Neuronal stem cell (in vitro differentiated cells): ENCODE measurements at places on chromosomes 6 and 20.
A peak's percentile ranks its signal among the peaks of the same experiment; 100 is the strongest.

DNA sequence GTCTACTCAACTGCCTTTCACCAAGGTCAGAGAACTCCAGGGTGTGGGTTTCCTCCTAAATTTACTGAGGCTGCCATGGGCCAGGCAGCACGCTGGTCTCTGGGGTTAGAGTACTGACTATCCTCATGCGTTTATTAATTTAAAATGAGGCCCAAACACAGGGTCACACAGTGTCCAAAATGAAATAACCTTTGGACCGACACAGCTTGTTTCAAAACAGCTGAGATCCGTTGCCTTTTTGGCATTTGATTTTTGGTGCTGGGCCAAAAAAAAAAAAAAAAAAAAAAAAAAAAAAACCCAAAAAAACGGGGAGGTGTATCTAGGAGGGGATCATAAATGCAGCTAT is 14.6 kb upstream of the TOX2 start:
- no peak for DNase-seq

DNA sequence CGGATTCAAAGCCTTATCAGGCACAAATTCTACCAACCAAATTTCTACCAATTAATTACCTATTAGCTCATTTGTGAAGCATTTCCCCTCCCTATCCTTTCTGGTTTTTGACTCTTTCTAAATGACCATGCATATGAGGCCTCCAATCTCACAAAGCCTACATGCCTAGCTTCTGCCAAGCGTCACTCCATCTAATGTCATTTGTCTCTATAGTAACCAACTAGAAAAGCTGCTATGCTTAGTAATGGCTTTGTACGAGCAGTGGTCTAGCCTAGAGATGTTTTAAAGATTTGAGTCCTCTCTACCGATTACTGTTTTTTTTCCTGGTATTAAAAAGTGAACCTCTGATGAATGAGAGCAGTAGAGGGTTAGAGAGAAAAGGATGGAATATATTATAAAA is 4.8 kb upstream of the ASF1A start:
- DNase-seq: no peak

DNA sequence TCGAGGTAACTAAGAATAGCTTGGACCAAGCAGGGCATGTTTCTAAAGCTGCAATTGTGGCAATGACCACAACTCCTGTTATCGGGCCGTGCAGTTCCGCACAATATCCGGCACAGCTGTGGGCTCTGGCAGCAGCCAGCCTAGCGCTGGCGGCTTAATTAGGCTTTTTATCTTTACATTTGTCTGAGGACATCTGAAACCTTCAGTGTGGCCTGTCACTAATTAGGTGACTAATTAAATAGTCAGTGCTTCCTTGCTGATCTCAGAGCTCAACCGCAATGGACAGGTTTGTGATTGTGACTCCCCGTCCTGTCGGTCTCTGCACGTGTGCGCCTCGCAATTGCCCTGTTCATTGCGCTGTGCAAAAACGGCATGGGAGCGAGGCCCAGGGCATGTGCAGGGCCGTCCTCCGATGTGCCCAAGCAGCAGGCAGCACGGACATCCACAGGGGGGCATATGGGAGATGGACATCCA is 134.8 kb upstream of the INSM1 start:
- DNase-seq: no peak

DNA sequence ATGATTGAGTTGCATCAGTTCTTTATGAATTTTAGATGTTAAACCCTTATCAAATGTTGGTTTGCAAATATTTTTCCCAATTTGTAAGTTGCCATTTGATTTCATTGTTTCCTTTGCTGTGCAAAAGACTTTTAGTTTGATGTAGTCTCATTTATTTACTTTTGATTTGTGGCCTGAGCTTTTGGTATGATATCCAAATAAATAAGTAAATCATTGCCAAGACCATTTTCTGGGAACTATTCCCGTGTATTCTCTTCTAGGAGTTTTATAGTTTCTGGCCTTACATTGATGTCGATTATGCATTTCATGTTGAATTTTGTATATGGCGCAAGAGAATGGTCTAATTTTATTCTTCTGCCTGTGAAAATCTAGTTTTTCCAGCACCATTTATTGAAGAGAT is 13.4 kb downstream of the AIG1 start:
- no peak for DNase-seq

DNA sequence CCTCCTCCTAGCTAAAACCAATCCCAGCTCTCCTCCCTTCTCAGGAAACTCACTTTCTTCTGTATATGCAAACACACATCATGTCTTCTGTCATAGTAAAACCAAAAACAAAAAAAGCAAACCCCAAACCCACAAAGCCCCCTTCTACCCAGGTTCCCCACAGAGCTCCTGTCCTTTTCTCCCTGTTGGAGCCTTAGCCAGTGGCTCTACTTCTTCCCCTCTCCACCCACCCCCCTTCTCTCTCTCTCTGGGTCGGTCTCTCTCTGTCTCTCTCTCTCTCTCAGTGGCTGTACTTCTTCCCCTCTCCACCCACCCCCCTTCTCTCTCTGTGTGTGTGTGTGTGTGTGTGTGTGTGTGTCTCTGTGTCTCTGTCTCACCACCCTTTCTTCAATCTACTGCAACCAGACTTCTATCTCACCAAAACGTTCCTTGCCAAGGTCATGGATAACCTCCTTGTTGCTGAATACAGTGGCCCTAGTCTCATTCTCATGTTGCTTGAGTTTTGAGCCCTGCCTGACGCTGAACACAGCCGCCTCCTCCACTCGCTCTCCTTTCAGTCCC is 8.7 kb upstream of the OSER1 start:
- no peak for DNase-seq

GRCh38 chr6:53837865-53838769 is 43.3 kb downstream of the LRRC1 start:
- peak; percentile 58 for DNase-seq

- no peak for DNase-seq
Measured at GRCh38 chr6:18441251-18441979, 54.3 kb downstream of the RNF144B start.

- peak; percentile 23 for DNase-seq
Measured at GRCh38 chr6:25942561-25943147, 12.2 kb upstream of the SLC17A2 start.
